ENCODE measurements at places on chromosomes 2 and 18.
A peak's percentile ranks its signal among the peaks of the same experiment; 100 is the strongest.

- no peak for DNase-seq
Measured at GRCh38 chr18:67281746-67282145, 234.8 kb downstream of the DSEL start.

DNA sequence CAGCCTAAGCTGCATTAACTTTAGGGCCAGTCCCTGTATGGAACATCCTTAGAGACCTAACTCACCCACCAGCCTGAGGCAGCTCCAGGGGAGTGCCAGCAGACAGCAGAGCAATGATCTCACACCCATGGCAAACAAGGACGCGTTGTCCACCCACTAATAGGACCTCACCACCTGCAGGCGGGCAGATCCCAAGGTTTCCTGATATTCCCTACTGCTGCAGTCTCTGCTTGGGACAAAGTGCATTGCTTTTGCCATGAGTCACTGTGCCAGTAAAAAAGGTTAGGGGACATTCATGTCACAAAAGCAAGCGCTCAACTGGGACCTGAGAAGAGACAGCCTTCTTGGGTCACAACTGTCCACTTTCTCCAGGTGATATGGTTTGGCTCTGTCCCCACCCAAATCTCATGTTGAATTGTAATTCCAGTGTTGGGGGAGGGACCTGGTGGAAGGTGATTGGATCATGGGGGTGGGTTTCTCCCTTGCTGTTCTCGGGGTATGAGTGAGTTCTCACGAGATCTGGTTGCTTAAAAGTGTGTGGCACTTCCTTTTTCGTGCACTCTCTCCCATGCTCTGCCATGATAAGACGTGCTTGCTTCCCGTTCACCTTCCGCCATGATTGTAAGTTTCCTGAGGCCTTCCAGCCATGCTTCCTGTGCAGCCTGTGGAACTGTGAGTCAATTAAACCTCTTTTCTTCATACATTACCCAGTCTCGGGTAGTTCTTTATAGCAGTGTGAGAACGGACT is 160.2 kb downstream of the MIB1 start:
- no peak for DNase-seq

DNA sequence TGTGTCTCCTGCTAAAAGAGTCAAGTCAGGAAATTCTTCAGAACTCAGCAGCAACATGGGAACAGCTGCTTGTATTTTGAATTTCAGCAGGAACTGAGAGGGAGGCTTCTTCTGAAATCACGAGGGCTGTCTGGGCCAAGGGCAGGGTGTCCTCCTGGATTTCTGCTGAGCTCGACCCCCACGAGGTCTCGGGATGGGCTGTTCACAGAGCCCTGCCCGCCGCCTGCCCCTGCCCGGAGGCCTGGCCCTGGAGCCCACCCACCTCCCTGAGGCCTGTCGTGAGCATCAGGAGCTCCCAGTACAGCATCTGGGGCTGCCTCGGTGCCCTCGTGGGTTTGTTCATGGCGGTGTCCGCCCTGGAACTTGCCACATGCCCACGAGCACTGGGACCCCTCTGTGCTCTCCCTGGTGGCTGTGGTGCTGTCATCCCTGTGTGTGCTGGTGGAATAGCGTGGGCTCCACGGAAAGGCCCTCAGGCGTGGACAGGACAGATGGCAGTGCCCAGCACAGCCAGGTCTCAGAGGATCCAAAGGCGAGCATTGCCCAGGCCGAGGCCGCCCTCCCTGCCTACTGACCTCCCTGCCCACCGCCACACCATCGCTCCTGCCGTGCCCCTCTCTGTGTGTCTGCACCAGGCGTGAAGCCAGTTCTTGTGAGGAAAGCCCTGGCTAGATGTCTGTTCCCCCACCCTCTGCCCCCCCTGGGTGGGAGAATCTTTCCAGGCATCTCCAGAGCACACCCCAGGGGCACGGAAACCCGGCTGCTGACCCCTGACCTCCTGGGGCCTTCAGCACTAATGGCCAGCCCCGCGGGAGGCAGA is 25.9 kb downstream of the RAMP1 start:
- no peak for DNase-seq

DNA sequence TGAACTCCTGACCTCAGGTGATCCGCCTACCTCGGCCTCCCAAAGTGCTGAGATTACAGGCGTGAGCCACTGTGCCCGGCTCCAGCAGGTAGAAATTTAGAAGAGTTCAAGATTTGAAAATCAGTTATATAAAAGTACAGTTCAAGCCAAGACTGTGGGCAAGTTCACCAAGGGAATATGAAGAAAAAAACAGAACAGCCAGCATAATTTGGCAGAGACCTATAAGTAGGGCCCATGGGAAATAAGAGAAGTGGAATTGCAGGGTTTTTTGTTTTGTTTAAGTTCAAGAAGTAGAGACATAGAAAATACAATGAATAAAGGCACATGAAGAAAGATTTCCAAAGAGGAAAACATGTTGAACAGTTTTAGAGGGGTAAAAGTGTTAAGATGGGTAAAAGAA is 57.9 kb downstream of the BAZ2B start:
- no peak for DNase-seq

DNA sequence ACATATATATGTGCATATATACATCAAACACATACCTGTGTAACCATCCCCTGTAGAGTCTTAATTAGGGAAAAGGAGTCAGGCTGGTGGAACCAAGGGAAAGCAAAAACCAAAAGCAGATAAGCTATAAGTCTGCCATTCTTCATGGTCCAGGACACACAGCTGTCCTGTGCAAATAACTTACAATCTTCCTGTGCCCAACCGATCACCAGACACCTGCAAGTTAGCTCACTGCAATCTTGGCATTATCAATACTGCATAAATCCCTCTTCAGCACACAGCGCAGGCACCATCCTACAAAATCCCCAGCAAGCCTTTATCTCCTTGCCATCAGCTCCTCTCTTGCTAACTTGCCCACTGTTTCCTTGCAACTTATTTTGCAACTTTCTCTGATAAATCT is 60.8 kb upstream of the DYNAP start:
- DNase-seq, result no peak

DNA sequence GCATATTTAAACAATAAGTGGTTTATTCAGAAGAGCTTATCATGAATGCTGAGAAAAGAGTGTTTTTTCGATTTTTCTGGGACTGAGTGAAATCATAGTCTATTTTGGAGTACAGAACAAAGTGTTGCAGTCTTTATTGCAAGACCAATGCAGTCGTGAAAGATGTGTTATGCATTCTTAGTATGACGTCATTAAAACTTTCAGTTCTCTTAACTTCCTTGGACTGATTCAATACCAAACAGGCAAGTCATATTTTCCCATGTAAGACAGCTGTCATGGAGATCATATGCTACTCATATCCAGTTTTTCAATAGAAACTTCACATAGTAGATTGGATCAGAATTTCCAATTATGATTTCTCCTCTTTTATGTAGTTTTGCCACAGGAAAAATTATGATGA is 92.6 kb downstream of the RIT2 start:
- no peak for DNase-seq

DNA sequence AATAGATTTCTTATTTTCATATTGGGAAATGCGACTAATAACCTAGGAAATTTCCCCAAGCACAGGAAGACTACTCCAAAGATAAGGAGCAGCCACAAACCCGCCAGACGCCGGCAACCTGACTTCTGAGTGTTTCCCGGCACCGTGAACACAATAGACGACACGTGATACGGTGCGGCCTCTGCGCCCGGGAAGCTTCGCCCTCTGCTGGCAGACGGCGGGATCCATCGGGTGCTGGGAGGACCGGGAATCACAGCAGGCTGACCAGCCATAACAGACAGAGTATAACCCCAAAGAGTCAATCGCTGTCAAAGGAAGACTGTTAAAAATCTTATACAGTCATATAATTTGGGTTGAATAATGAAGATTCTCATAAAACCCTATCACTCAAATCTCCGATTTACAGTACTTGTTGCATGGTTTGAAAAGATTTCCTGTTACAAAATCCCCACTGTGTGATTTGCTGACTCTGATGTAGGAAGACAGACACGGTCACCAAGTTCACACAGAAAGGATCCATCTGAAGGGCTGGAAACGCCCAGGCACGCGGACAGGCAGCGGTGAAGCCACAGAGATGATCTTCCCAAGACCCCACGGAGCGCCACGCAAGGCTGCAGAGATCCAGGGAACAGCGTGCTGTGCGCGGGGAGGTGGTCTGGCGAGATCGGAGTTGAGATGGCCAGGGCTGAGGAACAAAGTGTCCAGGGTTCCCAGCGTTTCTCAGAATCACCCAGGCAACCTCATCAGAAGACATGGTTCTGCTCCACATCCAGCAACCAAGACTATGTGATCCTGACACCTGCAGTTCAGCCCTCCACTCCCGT is 73.8 kb downstream of the EIPR1 start:
- peak; percentile 72 for DNase-seq

DNA sequence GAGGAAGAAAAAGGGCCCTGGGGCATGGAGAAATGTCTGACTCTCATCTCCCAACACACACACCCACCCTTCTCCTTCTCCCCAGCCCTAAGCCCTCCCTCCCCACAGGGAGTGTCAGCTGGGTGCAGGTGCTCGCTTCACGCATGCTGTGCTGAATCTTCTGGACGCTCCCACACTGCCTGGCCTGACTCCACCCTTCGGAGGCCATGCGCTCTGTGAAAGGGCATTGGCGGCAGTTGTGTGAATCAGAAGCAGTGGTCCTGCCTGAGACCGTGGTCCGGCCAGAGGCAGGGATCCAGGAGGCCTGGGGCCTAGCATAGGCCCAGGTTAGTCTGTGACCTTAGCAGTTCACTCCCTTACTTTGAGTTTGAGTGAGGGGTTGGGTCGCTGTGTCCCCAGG is 57.1 kb downstream of the LONRF2 start:
- no peak for DNase-seq

- DNase-seq, result no peak
Measured at GRCh38 chr2:160989778-160990177, 170.4 kb upstream of the TANK start.

DNA sequence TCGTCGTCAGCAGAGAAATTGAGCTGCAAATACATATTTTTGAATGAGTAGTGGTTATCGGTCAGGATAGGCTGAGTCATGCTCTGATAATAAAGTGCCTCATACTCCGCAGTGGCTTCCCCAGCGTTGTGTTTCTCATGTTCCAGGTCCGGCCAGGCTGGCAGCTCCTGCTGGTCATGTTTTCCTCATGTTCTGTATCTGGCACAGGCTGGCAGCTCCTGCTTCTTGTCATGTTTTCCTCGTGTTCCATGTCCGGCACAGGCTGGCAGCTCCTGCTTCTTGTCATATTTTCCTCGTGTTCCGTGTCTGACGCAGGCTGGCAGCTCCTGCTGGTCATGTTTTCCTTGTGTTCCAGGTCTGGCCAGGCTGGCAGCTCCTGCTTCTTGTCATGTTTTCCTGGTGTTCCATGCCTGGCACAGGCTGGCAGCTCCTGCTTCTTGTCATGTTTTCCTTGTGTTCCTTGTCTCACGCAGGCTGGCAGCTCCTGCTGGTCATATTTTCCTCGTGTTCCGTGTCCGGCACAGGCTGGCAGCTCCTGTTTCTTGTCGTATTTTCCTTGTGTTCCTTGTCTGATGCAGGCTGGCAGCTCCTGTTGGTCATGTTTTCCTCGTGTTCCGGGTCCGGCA is 148.9 kb downstream of the ATP9B start:
- DNase-seq, result no peak

GRCh38 chr2:213234641-213235040 is 49.6 kb upstream of the SPAG16 start:
- DNase-seq, result no peak

- DNase-seq, result no peak
Measured at GRCh38 chr2:121686218-121686617, 37.0 kb upstream of the CLASP1 start.

DNA sequence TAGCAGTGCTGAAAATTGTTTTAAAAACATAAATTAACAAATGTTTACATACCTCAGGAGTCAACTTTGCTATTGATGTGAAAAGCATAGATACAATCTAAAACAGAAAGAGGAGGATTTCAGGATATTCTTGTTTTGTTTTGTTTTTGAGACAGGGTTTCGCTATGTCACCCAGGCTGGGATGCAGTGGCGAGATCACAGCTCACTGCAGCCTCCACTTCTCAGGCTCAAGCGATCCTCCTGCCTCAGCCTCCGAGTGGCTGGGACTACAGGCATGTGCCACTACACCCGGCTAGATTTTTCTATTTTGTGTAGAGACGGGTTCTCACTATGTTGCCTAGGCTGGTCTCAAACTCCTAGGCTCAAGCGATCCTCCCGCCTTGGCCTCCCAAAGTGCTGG is 60.6 kb downstream of the C2orf74 start:
- no peak for DNase-seq

- DNase-seq, result no peak
Measured at GRCh38 chr2:26915316-26915715, 55.1 kb upstream of the MAPRE3 start.

GRCh38 chr2:151361674-151362370 is 4.4 kb downstream of the TNFAIP6 start:
- no peak for DNase-seq

- no peak for DNase-seq
Measured at GRCh38 chr18:25275412-25276001, 76.5 kb downstream of the ZNF521 start.

DNA sequence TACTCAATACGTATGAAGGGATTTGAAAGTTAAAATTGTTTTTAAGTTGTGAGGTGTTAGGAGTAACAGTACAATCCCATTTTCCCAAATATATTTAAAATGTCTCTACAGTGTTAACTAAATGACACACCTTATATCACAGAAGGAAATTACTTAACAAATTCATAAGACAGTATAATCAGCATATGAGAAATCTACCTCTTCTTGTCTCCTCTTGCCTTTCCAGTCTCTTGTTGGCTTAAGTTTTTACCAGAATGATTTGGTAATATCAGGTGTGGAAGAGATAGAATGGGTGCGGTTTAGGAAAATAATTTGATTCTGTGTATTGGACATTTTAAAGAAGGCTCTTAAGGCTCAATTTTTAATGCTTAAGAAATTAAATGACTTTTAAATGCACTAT is 9.5 kb upstream of the INPP1 start:
- DNase-seq, result no peak

DNA sequence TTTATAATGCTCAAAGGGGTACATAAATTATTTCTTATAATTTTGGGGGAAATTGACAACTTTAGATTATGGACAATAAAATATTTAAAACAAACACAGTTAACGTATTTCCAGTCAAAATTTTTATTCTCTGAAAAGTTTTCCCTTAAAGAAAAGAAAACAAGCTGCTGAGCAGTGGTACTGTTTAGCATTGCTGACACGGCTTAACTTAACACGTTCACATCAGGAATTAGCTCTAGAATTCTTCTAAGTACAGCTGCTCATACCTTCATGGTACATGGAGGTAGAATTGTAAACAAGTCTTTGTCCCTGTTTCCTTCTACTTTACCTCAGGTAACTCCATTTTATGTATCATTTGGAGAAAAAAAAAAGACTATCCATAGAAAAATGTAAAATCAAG is 2.0 kb downstream of the SLC38A11 start:
- no peak for DNase-seq

DNA sequence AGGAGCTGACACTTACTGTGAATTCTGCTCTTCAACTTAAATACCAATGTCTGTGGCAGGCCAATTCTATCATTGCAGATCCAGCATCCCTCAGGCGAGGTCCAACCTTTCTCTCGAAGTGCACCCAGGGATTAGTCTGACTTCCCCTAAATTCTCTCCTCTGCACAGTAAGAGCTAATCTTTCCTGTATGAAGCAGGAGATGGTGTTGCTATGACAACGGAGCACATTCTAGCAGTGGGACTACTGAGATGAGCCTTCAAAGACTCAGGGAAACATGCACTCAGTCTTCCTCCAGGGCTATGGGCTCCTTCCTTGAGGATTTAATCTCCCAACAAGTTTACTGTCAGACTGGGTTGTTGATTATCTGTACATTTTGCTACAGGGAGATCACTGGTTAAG is 176.3 kb downstream of the NOL4 start:
- DNase-seq, result no peak
